ENCODE measurements at places on chromosomes 12 and 14.

GRCh38 chr14:30935445-30935844, 61.1 kb downstream of the COCH start:
- no peak for DNase-seq

GRCh38 chr12:105724641-105725040, 394.1 kb downstream of the C12orf75 start:
- DNase-seq: no peak

- no peak for DNase-seq
Observed at GRCh38 chr14:69654116-69654515, 42.7 kb downstream of the SUSD6 start.

- DNase-seq: no peak
Observed at GRCh38 chr12:7282844-7283243, 21.0 kb upstream of the ACSM4 start.

DNA sequence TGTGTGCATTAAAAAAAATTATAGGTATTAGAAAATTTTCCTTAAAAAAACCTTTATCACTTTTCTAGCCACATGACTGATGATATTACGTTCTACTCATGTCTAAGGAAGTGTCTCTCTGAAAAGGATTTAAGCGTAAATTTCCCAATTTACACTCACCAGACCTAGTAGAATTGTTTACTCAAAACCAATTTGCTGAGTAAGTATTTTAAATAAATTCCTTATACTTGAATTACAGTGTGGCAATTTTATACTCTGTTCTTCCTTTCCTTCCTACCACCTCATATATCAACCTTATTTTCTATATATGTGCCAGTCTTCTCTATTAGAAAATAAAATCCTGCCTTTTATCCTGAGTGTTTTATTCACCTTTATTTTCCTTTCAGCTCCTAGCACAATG, 1035.1 kb downstream of the TRHDE start:
- DNase-seq: no peak

DNA sequence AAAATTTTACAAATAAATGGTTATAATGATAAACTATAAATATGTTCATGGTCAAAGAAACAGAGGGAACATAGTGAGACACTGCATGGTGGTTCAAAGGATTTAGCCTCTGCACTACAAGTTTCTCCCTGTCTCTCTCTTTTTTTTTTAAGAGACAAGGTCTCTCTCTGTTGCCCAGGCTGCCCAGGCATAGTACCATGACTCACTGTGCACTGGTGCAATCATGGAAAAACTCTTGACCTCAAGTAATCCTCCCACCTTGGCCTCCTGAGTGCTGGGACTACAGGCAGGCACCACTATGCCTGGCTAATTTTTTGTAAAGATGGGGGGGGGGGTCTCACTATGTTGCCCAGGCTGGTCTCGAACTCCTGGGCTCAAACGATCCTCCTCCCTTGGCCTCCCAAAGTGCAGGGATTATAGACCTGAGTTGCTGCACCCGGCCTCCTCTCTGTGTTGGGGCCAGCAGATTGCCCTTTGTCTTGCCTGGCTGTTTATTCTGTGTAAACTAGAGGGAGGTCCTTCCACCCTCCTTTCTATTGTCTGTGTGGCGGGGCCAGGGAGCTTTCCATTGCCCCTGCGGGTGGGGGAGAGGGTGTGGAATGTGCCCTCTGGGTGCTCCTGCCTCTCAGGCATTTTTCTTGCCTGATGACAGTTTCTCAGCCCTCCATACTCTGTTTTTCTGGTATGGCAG, 22.1 kb downstream of the MTHFD1 start:
- DNase-seq: no peak

DNA sequence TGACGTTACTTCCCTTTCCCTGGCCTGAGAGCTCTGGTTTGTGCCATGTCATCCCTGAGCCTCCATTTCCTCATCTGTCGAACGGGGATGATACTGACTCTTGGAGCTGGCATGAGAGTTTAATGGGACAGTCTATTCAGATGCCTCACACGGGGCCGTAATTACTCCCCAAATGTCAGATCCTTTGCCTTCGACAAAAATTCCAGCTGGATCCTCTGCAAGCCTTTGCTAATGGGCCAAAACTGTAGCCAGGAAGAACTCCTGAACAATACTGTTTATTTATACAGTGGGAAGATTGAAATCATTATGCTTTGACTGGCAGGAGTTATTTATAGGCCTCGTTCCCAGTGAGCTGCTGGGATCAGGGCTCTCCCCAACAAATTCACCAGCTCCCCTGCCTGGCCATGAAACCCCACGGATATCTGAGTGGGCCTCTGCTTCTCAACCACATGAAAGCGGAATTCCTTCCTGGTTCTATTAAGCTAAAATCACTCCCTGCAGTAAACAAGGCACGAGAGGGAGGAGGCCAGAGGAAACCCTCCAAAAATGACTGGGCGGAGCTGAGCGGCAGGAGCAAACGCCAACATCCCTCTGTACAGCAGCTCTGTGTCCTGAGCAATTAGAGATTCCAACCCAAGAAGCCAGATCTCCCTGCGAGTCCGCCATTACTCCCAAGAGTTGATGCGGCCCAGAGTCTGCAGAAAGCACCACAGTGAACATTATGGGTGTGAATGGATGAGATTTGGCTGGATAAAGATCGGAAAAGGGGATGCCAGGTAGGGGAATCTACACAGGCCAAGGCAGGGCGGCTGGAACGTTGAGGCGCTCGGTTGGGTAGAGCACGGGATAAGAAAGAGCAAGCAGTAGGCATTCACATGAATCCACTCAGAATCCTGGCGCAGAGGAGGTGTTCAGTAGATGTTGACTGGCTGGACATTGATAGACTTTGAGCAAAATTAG, 326.1 kb downstream of the BCL11B start:
- no peak for DNase-seq

- no peak for DNase-seq
Observed at GRCh38 chr12:103499571-103499970, 3.8 kb upstream of the C12orf42 start.

- no peak for DNase-seq
Observed at GRCh38 chr12:86138770-86139169, 117.4 kb downstream of the MGAT4C start.

DNA sequence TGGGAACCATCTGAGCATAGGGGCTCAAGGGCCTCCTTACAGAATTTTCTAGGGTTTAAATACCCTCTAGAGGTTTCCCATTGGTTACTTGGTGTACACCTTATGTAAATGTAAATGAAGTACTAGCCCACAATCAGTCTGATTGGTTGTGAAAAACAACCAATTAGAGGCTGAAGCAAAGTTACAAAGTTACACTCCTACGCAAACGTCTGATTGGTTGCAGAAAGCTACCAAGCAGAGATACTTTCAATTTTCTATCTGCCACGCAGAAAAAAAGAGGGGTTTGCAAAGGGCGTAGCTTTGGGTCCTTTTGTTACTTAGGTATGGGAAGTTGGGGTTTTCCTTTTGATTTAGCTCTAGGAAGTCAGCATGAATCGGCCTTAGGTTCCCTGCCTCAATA, 1.8 kb upstream of the TMEM19 start:
- DNase-seq: no peak

- no peak for DNase-seq
Observed at GRCh38 chr12:52836042-52836466, 1.9 kb upstream of the KRT79 start.

DNA sequence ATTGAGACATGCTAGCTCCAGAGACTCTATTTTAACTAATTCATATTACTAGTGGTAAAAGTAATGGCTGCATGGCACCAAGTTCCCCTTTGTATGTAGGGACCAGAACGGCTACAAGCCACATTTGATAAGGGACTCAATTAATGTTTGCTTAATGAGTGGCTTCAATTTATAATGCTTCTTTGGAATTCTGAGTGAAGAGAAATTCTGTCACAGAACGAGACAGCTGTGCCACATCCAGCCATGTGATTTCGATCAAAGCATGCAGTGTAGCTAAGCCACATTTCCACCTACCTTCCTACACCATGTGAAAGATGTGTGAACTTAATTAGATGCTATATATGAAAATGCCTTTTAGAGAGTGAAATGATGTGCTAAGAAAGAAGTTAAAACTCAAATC, 217.4 kb downstream of the ACSS3 start:
- no peak for DNase-seq

DNA sequence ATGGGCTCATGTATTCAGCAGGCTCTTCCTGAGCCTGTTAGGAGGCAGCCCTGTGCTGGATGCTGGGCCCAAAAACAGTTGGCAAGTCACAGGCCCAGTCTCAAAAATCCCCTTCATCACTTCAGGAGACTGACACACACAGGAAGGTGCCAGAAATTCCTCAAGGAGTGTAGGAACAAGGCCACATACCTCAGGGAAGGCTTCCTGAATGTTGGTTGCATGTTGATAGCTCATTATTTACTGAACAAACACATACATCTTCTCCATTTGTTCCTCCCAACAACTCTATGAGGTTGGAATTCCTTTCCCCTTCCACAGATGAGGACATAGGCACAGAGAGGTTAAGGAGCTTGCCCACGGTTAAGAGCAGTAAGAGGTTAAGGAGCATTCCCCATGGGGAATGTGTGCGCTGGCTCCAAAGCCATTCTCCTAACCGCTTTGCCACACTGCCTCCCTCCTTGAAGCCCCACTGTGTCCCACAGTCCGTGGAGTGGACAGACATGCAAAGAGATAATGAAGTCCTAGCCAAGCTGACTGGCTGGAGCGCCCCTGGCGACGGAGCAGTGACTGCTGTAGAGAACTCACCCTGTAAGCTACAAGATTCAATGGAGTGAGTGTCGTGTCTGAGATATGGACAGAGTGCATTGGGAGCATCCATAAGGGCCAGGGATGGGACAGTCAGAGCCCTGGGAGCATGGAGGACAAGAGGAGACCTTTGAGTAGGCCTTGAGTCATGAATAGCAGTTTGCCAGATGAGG, 3.3 kb downstream of the HHIPL1 start:
- no peak for DNase-seq

DNA sequence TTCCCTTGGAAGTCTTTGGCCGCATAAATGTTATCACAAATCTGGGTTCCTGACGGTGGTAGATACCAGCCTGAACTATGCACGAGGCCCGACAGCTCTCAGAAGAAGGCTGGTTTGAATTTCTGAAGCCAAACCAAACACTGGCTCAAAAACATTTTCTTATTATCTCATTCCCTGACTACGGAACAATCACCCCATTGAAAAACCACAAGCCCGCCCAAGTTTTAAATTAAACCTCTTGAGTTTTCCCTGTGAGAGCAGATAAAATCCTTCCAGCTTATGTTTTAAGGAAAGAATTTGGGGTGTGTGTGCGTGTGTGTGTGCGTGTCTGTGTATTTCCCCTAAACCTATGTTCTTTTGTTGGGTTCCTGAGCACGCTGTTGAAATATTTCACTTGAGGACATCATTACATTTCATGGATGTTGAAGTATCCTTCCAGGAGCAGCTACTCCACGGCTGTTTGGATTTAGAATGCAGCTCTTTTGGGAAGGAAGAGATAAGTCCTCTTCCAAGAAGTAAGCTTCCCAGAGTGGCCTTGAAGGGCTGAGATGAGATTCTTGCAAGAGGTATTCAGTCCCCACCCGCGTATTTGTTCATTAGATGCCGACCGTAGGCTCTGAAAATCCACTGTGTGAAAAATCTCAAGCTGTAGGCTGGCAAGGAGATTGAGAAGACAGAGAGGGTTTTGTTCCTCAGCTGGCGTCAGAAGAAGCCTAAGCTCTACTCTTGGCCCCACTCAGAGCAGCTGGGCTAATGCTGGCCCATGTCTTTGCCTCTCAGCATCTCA, 131.0 kb upstream of the NCOR2 start:
- DNase-seq: no peak

DNA sequence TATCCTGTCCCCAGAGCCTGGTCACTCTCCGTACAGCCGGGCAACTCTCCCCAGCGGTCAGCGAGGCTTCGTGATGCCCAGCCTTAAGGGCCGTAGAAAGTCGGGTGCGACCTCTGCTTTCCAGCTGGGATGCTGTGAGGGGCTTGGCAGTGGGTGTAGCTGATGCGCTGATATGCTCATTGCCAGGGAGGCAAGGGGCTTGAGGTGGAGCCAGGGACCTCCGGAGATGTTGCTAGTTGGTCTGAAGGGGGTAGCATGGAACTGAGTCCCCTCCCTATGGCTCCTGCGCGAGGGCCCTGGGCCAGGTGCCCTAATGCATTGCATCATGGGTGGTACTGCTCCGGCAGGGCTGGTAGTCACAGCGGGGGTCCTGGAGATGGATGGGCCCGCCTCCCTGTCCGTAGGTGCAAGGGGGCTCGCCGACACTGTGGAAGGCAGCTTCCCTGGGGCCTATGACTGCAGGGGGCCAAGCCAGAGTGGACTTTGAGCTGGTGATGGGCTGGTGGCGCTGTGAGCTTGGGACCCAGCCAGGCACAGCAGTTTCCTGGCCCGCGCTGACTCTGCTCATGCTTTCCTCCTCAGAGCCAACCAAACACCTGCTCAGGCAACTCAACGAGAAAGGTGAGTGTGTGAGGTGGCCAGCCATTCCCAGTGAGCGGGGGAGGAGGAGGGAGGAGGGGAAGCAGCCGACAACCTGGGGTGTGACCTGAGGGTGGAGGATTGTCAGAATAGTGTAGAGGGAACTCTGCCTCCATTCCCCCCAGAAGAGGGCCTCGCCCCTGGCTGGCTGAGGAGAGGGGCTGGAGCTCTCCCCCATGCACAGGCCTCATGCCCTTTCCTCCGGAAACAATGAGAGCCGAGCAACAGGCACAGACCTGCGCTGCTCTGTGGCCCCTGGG, 32.3 kb downstream of the PLEKHG3 start:
- no peak for DNase-seq

- DNase-seq: no peak
Observed at GRCh38 chr12:93707836-93708235, 30.7 kb downstream of the CRADD start.

GRCh38 chr12:63894132-63894531, 49.6 kb downstream of the SRGAP1 start:
- DNase-seq: no peak

DNA sequence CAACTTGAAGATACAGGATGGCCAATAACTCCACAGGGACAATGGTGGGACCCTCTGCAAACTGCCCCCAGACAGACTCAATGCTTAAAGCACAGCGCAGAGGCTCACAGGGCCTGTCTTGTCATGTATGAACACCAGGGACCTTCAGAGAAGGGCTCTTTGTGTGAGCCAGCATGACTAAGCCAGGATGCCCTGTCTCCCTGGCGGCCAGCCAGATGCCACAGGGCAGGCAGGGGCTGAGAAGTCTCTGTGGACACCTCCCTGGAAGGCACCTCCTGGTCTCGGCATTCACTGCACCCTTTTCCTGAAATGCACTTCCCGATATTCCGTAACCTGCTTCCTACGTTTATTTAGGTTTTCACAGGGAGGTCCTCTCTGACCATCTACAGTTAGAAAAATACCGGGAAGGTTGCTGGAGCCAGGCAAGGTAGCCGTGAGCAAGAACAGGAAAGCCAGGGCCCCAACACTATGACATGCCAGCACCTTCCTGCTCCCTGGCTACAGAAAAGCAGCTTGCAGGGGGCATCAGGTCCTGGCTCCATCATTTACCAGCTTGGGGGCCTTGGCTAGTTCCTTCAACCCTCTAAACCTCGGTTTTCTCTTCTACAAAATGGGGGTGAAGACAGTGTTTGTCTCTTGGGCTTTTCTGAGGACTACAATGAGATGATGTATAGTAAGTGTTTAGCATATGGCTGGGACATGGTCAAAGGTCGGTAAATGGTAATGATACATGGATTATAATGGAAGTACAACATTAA, 65.0 kb downstream of the PITPNM2 start:
- DNase-seq: no peak

DNA sequence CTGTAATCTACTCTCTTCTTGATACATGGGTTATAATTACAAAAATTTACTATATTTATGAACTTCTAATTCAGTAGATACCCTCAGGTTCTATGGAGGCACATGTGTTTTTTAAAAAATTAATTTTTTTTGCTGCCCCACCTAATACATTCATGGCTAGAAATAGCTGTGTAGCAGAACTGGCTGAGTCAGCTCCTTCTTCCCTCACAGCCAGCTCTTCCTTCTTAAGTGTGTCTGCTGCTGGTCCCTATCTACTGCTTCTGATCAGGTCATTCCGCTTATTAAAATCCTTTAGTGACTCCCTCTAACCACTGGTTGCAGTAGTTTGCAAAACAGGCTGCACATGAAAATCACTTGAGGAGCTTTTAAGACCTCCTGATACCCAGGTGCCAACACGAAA, 400.1 kb downstream of the APAF1 start:
- no peak for DNase-seq

Measured in effector memory CD8-positive, alpha-beta T cell (primary cell).